ENCODE measurements at places on chromosomes 4 and X.

DNA sequence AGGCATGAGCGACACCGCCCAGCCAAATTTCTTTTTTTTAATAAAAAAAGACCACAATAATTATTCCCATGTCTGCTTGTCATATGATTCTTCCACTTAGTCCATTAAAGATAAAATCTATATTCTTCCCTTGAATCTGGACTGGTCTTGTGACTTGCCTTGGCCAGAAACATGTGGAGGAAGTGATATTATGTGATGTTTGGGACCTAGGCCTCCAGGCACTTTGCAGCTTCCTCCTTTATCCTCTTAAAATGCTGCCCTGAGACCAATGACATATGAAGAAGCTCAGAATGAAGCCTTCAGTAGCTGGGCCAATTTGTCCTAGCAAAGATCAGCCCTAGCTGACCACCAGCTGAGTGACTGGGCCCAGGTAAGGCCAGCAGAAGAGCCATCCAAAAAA, 250.0 kb downstream of the INPP4B start:
- DNase-seq: no peak

- no peak for DNase-seq
Measured at GRCh38 chr4:183397741-183398297, 46.6 kb upstream of the CDKN2AIP start.

DNA sequence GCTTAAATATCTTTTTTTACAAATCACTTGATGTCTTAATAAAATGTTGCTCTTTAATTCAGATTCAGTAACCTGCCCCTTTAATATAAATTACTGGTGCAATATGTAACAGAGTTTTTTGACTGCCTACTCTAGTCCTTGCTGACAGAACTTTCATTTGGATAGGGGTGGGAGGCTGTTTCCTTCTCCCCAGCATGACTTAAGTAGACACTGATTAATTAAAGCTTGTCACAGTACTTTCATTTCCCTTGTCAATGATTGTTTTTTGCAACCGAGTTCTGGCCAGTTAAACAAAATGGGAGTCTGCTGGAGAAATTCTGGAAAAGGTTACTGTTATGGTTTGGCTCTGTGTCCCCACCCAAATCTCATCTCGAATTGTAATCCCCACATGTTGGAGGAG, 37.3 kb upstream of the BBS12 start:
- no peak for DNase-seq

- DNase-seq: peak; percentile 41
Measured at GRCh38 chrX:85611926-85612325, 232.5 kb upstream of the POF1B start.

GRCh38 chr4:6727943-6728250, 11.9 kb downstream of the BLOC1S4 start:
- no peak for DNase-seq

DNA sequence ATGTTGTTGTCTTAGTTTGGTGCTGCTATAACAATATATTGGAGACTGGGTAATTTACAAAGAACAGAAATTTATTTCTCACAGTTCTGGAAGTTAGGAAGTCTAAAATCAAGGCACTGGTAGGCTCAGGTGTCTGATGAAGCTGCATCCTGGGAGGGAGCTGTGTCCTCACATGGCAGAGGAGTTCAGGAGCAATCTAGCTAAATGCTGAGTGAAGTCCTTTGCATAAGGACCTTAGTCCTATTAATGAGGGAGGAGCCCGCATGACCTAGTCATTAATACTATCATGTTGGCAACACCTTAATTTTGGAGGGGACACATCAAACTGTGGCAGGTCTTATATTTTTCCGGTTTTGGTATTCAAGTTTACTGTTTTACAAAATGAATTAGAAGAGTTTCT, 36.0 kb upstream of the NSUN7 start:
- no peak for DNase-seq

DNA sequence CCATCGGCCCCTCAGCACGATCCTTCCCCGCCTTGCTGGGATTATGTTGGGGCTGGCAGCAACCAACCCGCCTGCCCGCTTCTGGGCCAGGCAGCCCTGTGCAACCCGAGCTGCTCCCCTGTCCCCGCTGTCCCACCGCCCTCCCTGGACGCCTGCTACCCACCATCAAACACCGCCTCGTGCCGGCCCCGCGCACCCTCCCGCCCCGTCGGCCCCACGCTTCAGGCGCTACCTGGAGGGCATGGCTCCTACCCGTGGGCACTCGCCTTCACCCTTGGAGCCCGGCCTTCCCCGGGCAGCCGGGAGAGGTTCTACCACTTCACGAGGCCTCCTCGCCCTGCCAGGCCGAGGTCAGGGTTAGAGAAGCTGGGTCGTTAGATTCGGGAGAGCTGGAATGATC, 37.0 kb downstream of the TKTL1 start:
- no peak for DNase-seq

DNA sequence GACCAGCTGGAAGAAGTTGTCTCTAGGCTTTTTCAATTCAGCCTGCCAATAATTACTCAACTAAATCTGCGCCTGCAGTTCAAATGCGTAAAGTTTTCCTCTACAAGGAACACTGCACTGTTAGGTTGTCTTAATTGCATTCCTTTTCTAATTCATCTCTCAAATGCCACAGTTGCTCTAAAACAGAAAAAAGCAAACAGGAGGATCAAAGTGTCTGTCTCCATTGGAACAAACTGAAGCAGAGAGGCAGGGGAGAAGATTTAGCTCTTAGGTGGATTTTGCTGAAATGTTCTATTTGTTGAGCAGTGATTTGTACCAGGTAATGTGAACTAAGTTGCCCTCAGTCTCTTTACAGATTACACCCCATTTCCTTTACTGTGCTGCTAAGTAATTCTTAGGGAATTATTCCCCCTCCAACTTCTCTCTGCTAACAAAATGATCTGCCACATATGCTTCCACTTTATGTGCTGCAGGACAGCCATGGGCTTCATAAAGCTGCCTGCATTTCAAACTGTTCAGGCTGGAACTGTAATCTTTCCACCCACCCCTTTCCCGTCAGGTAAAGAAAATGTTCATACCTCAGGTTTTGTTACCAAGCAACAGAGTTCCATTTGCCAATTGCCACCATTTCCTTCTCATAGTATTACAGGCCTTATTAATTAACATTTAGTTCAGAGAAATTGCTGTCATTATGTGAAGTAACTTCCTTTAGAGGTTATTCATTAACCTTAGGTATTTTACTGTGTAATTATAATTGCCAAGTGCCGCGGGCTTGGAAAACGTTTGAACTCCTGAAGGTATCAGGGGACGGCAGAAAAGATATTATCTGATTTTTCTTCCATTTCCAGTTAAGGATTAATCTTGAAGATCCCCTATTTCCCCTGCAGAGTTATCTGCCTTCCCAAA, 149.3 kb downstream of the SPRY1 start:
- no peak for DNase-seq

- DNase-seq: no peak
Measured at GRCh38 chrX:110428144-110428543, 69.5 kb downstream of the RTL9 start.

DNA sequence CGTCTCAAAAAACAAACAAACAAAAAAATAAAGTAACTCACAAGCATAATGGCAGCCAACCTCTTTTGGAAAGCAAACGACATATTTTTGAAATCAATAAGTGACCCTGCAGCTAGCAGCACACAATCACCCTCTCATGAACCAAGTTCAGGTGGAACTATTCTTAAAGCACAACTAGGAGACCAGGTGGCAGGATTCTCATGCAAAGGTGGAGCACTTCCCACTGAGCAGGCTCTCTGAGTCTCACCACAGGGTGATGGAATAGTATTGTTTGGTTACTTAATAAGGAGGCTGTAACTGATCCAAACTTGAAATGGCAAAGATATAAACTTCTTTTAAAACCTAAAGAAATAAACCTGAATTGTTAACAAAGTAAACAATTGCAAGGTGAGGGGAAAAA, 1293.1 kb downstream of the PCDH19 start:
- DNase-seq: no peak

DNA sequence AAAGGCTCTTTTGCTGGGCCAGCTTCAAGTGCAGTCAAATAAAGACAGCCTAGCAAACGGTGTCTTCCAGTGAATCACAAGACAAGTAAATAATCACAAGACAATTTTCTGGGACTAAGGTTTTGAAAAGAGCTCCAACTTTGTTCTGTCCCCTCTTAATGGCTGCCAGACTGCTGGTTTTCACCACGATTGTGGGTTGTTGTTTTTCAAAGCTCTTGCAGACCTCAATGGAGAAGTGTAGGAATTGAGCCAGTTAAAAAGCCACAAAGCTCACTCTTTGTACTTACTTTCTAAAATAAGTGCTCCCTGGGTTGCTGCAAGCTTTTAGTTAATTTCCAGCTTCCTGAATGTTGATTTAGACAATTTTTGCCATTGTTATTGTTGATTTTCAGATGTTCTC, 405.8 kb upstream of the HTR2C start:
- no peak for DNase-seq

DNA sequence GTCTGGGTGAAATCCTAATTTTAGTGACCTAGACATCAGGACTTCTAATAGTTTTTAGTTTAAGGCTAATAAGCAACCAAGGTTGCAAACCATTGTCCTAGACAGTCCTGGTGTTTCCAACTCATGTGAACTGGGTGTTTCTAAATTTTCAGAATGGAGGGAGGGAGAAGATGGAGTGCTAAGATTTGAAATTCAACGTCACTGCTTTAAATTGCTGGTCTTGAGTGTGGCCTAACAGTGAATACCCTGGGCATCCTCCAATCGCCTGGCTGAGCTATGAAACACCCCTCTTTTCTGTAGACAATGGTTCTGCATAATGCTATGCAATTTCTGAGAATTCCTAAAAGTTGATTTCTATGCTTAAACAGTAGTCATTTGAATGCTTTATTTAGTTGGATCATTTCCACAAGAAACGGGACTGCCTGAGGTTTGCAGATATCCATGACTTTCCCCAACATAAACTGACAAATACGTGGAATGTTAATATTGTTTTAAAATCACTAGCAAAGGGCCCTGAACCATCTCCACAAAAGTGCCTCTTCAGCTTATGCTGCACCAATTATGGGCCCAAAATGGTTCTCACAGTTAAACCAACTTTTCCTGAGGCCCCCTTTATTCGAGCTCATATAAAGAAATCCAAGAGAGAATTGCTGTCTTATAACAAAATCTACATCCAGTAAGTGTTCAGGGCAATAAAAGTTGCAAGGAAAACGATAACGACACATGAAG, 1.1 kb downstream of the FBXL5 start:
- peak; percentile 45 for DNase-seq

DNA sequence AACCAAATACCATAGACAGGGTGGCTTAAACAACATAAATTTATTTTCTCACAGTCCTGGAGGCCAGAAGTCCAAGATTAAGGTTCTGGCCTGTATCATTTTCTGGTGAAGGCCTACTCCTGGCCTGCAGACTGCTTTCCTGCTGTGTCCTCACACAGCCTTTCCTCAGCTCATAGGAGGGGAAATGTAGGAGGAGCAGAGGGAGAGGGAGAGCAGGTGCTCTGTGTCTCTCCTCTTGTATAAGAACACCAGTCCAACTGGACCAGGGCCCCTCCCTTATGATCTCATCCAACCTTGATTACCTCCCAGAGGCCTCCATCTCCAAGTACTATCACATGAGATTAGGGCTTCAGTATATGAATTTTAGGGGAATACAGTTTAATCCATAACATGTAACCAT, 34.3 kb downstream of the RAPGEF2 start:
- DNase-seq: no peak

DNA sequence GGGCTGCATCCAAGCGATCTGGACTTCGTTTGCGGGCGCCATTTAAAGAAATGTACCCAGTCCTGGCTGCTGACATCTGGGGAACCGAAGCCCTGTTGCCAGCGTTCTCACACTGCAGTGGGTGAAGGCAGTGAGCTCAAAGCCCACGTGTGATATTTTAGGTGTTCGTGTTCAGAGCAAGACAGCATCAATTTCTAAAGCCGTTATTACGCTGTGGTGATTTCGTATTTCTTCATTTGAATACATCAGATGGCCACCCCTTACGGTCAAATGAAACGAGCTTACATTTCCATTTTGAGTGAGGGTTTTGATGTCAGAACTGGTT, 376 bp upstream of the C4orf36 start:
- no peak for DNase-seq

DNA sequence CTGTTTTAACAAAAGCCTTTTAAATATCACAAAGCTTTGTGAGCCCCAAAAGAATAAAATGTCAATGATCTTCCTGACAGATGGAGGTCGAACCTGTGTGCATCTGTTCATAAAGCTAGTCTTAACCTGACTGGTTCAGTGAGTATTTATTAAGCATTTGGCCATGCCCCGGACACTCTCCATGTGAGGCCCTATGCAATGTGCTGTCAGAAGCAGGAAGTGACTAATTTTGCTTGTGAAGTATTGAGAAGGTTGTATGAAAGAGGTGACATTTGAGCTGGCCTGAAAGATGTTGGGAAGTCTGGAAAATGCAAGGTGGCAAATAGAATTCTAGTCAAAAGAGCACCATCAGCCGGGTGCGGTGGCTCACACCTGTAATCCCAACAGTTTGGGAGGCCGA, 171.4 kb downstream of the MSL3 start:
- DNase-seq: no peak

DNA sequence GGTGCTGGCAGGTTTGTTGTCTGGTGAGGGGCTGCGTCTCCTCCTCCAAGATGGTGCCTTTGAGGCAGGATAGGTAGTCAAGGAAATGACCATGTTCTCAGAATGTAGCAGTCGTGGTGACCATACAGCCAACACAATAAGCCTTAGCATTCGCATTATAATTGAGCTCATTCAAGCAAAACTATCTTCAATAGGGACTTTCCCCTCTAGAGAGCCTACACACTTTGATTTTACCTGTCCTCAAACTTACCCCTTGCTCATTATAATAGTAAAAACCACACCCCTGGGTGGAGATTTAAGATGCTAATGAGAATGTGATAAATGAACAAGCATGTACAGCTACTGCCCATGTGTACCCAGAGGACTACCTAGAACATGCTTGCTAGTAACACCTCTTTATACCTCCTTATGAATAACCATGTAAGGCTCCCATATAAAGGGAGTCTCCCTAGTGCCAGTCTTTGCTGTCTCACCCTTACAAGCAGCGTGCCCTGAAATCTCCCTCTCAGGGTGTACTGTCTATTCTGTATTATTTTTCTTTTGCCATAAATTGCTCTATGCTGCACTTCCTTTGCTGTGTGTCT, 48.2 kb downstream of the FGFBP1 start:
- no peak for DNase-seq

DNA sequence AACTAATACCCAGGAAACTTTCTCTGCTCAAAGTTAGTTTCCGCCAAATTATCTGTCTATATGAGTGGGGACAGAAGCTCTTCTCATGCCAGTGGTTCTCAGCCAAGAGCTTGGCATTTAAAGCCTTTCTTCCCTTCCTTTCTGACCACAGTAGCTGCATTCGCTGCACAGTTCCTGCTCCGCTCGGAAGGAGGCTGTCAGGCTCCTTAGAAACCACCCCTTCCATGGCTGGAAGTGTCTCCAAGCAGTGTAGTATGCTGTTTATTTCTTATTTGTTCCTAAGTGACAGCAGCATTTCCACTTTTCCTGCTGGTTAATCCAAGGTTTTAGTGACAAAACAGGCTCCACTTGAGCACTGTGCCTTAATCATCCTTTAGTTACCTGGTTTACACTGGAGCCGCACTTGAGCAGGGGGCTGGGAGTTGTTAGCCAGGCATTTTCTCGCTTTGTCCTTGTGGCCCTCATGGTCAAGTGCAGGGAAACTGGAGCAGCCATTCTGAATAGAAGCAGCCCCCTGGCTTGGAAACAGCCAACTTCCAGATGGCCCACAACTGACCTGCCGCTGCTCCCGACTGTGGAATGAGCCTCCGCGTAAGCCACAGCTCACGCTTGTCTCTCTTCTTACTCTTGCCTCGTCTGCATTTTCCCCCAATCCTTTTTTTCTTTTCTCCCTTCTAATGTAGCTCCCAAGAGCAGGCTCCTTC, 739.4 kb upstream of the TENM3 start:
- no peak for DNase-seq

Measured in MM.1S (cell line).